Esophagus squamous epithelium (tissue), 5 donors: ENCODE measurements at places on chromosomes 12 and 14.

- no peak for DNase-seq
These were observed 40.7 kb downstream of the ATG14 start for GRCh38 chr14:55370883-55371455.

DNA sequence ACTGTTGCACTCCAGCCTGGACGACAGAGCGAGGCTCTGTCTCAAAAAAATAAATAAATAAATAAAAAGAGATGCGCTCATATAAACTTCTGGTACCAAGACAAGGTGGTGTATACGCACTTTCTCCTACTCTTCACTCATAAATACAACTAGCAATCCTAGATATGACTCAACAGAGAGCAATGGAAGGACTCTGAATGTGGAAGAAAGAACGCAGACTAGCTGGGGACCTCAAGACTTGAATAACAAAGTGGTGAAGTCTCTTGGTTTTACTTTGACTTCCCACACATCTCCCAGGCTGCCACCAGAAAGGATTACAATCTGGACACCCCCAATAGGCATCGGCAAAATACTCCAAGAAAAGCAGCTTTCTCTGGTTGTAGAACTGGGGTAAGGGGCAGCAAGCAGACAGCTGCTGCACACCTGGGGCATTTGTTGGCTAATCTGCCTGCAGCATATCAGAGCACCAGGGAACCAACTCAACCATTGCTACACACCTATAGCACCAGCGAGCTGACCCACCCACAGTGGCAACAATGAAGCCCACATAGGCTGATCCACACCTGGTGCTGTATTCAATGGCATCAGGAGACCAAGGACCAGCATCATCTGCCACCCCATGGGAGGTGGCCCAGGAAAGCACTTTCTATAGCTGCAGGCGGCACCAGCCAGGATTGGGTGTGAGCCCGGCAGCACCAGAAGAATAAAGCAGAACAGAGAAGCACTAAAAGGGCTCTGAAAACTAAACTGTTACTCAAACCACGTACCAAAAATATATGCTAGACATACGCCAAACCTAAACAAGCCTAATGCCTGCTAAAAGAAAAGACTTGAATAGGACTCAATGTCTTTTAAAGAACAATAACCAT lies 1231.7 kb upstream of the TMEM132C start:
- DNase-seq = no peak

DNA sequence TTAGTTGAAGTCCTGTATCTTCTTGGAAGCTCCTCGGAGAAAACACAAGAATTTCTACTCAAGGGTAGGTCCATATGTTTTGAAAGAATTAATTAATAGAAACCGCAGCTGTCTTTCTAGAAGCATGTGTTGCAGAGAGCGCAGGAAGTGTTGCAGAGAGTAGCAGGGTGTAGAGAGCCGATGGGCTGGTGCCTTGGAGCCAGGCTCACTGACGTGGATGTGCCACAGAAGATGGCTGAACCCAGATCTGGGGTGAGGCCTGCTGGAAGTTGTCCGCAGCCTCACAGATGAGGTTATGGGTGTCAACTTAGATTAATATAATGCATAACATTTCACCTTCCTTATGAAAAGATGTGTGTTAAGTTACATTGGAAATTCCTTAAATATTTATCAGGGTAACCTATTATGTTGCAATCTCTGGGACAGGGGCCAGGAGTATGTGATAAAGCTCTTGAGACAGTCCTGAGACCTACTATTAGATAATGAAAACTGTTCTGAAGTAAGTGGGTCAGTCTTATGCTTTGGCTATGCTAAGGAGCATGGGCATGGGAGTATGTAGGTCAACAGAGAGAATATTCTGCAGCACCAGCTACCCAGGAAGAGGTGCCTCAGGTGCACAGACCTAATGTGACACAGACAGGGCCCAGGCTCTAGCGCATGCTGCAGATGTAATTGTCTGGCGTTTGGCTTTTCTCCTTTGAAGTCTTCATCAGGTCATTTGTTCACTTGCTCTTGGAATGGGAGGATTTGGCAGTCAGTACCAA lies 973.3 kb downstream of the BCL11B start:
- DNase-seq = no peak

DNA sequence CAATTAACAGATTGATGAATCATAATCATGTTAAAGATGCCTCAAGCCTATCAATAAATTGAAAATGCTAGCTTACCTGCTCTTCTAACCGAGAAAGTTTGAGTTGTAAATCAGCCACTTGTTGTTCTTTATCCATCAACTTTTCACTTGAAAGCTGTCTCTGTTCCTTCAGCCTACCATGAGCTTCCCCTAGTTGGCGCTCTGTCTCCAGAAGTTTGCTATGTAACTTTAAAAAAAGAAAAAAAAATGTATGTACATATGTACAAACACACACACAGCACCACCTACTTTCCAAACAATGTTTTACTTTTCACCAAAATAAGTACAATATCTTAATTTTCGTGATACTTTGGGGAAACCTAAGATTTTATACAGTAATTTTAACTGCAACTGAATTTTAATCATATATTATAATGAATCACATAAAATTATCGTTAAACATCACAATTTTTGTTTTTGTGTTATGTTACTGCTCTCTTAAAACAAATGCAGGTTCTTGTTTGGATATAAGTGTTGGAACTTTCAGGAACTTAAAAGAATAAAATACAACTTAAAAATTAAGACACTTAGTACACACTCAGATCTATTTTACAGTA lies 101.2 kb downstream of the EEA1 start:
- DNase-seq = no peak

GRCh38 chr12:33006106-33006505 lies 109.5 kb upstream of the PKP2 start:
- DNase-seq = no peak

DNA sequence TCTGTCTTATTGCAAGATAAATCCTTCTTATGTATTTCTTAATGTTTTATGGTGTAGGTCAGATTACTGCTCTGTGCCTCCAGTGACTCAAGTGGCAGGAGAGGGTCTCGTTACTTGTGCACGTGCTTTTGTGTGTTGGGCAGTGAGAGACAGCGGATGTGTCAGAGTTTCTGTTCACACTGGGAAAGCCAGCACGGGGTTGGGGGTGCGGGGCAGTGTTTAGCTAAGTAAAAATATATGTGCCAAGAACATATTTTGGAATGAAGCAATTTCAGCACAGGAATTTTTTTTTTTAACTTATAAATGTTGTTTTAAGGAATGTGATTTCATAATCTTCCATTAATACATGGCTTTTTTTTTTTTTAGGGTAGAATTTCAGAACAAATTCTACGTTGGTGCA lies 4.5 kb upstream of the DNAH10 start:
- no peak for DNase-seq

DNA sequence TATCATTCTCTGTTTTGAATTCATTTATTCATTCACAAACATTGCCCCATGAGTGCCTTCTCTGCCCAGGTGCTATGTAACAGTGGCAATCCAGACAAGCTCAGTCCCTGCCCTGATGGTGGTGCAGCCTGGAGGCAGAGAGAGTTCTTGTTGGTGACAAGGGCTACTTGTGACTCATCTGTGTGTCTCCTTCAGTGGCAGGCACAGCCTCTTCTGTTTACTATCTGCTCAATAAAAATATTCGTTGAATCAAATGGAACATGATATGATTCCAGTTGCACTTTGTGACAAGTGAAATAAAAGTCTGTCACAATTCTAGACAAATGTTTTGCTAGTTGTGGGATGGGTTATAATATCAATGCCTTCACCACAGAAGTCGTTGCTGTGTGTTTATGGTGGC lies 20.6 kb upstream of the CPM start:
- DNase-seq = no peak

- no peak for DNase-seq
These were observed 171.2 kb downstream of the TTC8 start for GRCh38 chr14:88995437-88996198.

- DNase-seq = no peak
These were observed 217.8 kb downstream of the KITLG start for GRCh38 chr12:88362439-88362838.

- DNase-seq = no peak
These were observed 1.2 kb upstream of the TNFAIP2 start for GRCh38 chr14:103121846-103122584.

GRCh38 chr14:30195941-30196340 lies 268.3 kb upstream of the PRKD1 start:
- no peak for DNase-seq

DNA sequence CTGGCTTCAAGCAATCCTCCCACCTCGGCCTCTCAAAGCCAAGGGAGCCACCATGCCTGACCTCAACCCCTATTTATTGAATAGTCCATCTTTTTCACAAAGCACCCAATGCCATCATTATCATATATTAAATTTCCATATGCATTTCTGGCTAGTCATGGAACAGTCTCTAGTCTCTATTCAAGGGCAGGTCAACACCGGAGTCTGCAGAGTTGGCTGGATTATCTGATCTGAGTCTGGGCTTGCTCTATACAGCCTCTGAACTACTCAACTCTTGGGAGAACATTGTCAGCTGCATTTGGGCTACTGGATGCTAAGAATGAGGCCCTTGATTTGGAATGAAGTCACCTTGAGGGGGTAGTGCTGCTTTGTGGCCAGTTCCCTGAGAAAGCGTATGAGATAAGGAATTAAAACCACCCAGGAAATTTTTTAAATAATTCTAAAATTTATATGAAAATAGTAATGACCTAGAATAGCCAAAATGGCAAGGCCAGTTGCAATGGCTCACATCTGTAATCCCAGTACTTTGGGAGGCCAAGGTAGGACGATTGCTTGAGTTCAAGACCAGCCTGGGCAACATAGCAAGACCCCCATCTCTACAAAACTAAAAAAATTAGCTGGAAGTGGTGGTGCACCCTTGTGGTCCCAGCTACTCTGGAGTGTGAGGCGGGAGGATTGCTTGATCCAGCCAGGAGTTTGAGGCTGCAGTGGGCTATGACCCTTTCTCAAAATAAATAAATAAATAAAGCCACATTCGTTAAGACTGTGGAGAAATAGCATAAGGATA lies 6.9 kb upstream of the NAA25 start:
- no peak for DNase-seq

DNA sequence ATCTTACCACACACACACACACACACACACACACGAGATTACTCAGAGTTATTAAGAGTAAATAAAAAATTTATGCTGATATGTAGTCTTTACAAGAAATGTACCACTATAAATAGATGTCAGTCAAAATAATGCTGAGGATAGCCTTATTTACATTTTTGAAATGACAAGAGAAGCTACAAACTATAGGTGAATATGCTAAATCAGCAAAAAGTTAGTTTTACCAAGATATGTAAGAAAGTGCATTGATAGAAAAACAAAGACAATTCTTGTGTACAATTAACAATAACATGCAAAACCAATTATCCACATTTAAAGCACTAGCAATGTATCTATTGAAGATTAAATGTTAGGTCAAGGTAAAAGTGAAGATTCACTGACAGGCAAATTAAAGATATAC lies 46.8 kb upstream of the CERS5 start:
- DNase-seq = no peak

DNA sequence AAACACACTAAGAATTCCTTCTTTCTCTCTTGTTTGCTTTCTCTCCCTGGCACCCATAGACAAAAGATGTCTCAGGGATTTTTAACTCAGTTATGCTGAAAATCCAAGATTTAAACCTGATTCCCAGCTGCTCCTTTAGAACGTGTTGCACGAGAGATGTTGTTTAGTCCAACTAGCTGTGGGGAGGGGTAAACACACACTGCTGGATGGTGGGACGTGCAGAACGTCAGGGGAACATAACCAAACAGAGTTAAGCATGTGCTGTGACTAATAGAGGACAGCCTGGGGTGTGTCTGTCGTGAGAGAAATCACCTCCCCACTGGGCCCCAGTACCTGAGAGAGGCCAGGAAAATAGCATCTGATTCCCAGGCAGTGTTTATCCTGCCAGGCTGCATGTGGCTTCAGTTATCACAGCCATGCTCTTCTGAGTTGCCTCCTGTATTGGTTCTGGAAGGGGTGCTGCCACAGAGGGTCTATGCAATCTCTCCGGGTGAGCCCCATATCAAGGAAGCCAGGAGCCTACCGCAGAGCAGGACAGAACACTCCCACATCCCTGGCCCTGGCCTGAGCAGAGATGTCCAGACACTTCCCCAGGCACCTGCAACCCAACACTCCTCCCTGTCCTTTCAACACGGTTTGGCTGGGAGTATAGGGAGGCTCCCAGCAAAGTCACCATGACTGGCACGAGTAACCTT lies 112.7 kb upstream of the EGLN3 start:
- DNase-seq = no peak

GRCh38 chr12:31931796-31932715 lies 27.2 kb upstream of the RESF1 start:
- no peak for DNase-seq

DNA sequence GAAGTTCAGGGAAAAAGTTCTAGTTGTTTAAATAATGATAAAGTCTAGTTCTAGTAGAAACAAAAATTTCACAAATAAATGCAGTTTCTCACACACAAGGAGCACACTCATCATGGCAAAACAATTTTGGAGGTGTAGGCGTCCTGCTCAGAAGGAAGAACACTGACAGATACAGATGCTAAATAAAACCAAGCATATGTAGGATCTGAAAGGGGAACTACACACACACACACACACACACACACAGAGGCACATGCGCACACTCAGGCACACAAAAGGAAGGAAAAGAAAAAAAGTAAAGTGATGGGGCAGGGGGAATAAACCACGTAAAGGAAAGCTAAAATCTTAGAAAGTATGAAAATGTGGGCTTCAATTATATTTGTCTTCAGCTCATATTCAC lies 117.7 kb downstream of the SOX5 start:
- no peak for DNase-seq

DNA sequence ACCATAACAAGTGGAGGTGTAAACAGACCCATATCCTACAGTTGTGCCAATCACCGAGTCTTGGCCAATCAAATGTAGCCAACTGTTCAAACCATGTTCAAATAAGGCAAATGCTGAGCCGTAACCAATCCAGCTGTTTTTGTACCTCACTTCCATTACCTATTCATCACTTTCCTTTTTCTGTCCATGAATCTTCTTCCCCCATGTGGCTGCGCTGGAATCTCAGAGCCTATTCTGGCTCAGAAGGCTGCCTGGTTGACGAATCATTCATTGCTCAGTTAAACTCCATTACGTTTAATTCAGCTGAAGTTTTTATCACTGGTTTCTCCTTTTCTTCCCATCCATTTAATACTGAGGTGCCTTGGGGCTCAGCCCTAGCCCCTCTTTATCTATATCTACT lies 71.1 kb downstream of the TBC1D30 start:
- no peak for DNase-seq

GRCh38 chr12:50085615-50086072 lies 502 bp downstream of the SMARCD1 start:
- no peak for DNase-seq

DNA sequence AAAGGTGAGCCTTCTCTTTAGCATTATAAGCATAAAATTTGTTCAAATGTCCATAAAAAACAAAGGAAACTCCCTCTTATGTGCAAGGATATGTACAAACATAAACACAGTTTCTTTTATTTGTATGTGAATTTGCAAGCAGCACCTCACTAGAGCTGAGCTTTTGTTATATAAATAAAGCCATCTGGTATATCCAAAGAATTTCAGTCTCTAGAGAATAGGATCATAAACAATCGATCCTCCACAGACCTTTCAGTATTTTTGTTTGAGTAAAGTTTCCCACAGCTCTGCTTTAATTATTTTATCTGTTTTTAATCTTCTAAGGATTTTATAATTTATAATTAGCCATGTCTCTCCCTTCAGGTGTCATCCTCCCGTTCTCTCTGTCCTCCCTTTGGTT lies 89.2 kb downstream of the OTOGL start:
- no peak for DNase-seq

- no peak for DNase-seq
These were observed 732 bp downstream of the SLC25A29 start for GRCh38 chr14:100305324-100306100.

GRCh38 chr12:45268672-45269411 lies 52.9 kb downstream of the ANO6 start:
- DNase-seq = no peak
